Stimulated activated naive CD8-positive, alpha-beta T cell treated with anti-CD3 and anti-CD28 coated beads, Interleukin-15, amount 100 ng/mL, for 72 hours (primary cell): ENCODE measurements at places on chromosomes 3 and 15.

- no peak for DNase-seq
Observed at GRCh38 chr3:53613125-53613524, 118.7 kb downstream of the CACNA1D start.

DNA sequence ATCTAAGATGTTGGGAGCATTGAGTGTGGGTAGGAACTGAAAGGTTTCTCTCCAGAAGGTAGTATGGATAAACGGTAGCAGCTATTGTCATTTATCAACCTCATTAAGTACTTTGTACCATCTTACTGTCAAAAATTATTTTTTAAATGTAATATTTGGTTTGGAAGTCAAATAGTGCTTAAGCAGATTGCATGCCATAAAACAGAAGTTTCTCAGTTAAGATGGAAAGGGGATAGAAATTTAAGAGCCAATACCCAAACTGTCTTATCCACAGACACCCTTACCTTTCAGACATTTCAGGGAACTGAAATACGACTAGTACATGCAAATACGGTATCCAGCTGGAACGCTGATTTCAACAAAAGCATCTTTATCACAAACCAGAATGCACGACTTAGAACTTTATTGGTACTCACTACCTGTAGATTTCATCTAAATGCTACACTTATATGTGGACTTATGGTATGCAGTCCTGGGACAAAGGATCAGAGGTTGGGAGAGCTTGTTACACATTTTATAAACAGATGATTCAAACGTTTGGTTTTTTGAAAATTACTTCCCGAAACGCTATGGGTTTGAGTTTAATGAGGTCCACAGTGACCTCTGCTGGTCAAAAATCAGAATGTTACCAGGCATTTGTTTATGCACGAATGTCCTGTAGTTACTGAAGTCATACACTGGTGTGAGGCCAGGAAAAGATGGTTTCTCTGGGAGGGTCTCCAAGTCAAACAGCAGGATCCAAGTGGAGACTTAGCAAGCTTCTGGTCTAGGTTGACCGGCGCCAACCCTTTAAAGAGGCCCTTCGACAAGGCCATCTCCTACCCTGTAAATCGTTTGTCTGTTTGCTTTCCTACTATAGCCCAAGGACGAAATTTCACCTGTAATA, 45.7 kb upstream of the DUT start:
- peak; percentile 38 for DNase-seq

DNA sequence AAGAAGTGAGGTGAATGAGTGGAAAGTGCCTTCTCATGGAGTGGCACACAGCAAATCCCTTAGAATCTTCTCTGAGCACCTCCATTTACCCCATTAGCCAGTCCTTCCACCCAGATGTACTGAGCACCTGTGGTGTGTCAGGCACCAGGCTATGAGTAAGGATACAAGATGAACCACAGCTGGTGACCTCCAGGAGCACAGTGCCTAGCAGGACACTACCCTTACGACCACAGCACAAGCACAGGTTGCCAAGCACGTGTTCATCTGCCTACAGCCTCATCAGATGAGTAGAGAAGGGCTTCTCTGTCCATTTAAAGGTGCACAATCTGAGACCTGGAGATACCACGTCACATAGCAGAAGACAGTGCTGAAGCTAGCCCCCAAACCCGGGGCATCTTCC, 6.2 kb downstream of the MYLK start:
- DNase-seq, result no peak

- no peak for DNase-seq
Observed at GRCh38 chr15:75620058-75620820, 5.3 kb downstream of the SNUPN start.

DNA sequence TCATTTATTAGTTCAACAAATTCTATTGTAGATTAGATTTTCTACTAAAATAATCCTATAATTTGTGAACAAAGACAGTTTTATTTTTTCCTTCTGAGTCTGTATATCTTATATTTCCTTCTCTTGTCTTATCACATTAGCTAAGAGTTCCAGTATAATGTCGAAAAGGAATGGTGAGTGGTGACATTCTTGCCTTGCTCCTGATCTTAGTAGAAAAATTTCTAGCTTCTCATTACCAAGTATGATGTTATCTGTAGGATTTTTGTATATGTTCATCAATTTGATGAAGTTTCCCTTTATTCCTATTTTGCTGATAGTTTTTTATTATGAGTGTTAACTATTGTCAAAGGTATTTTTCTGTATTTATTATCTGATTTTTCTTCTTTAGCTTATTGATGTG, 756.6 kb upstream of the BCHE start:
- no peak for DNase-seq

GRCh38 chr3:138938877-138939560, 7.9 kb downstream of the FOXL2 start:
- DNase-seq, result no peak

GRCh38 chr3:13125092-13126015, 52.1 kb upstream of the IQSEC1 start:
- no peak for DNase-seq

- DNase-seq, result no peak
Observed at GRCh38 chr3:27596334-27596841, 112.2 kb upstream of the SLC4A7 start.

DNA sequence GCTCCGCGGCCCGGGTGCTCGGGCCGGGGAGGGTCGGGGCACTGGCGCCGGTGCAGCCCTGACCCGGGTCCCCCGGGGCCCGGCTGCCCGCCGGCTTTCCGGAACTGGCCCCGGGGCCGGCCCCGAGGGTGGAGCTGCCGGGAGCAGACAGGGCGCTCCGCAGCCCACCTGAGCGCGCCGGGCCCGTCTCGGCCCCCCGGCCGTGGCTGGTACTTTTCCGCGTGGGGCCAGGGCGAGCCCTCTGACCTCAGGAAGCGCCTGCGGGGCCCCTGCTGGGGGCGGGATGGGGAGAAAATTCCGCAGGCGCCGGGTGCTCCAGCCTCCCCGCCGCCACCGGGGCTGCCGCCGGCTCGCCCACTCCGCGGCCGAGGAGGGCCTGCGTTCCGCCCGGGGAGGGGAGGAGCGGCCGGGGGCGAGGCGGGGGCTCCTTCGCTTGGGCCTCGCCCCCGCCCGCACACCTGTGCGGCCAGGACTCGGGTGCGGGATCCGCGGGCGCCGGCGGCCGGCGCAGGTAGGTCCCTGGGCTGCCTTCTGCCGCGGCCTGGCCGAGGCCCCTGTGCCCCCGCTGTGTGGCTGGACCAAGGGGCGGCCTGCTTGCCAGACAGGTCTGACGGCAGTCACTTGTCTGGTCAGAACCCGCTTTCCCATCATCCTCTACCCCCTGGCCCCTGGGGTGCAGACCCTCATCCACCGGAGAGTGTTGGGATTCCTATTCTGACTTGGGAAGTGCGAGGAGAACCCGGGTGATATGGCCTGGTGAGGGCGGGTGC, 3.5 kb downstream of the FURIN start:
- DNase-seq, result peak; percentile 40

- no peak for DNase-seq
Observed at GRCh38 chr3:23320586-23321570, 117.8 kb downstream of the UBE2E2 start.

DNA sequence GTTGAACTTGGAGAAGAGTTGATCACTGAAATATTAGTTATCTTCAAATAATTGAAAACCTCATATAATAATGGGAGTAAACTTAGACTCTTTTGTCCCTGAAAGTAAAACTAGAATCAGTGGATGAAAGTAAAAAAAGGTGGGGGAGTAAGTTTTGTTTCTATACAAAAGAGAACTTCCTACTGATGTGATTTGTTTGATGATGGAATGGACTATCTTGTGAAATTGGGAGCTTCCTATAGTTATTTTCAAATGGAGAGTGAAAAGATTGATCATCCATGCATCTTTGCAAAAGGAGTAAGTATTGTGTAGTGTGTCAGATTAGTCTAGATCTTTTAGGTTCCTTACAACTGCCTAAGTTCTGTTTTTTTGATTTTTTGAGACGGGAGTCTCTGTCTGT, 28.4 kb downstream of the SPRED1 start:
- no peak for DNase-seq
